GM06990 (cell line): ENCODE measurements at places on chromosomes 11 and 22.

GRCh38 chr22:41525450-41526225, 18.6 kb downstream of the POLR3H start:
- no peak for DNase-seq

DNA sequence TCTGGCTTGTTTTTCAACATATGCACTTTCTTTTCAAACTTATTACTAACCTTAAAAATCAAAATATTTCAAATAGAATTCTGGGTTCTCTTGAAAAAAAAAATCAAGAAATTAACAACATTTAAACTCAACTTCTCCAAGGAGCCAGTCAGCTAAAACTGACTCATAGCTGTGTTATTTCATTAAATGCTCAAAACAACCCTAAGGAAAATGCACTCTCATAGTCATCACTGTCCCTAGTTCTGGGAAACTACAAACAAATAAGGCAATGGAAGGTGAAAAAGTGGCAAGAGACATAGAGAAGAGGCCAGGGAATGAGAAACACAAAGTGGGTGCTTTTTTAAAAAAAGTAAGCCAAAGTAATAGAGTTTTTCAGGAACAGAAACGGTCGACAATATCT, 4.1 kb upstream of the ARHGAP20 start:
- no peak for DNase-seq

GRCh38 chr11:111438846-111439520, 59.9 kb upstream of the POU2AF1 start:
- DNase-seq = no peak

- DNase-seq = peak; percentile 100
These were observed at the start of gene TMEM218 for GRCh38 chr11:125111343-125112207. Gene TMEM218, minus strand, starts transcription at chr11:125111626. Its CDS starts 9,385 bp downstream, at chr11:125102241.

DNA sequence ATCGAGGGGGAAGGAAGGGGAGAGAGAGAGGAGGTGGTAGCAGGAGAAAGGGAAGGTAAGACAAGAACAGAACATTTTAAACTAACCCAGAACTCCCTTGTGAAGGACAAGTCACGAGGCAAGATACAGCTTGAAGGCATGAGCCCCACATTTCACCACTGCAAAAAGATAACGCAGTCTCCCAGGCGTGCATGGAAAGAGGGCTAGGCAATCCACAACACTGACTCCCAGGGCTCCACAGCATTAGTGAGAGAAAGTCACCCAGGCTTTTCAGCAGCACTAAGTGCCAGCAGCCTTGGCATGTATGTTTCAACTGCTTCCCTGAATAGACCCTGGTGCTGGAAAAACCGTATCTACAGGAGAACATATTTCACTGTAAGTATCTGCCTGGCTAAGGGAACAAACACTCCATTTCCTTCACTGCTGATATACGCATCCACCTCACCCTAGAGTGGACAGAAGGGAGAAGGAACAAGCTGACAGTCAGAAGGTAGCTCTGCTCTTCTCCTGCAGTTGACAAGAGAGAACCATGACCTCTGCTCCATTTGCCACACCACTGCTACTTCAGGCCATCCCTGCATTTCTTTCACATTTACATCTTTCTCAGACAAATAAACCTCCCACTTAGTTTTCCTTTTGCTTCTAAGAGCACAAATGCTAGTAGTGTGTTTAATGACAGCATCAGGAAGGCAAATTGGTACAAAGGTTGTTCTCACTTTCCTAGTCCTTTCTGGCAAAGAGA, 87.9 kb downstream of the AMBRA1 start:
- no peak for DNase-seq

- DNase-seq = no peak
These were observed 47.2 kb upstream of the BLID start for GRCh38 chr11:122163053-122163819.
